Activated T-helper 1 cell treated with anti-CD3 and anti-CD28 coated beads, Interleukin-2, amount 50 U/mL, for 16 hours (primary cell): ENCODE measurements at places on chromosomes 16 and 17.

- no peak for DNase-seq
Observed at GRCh38 chr17:33024688-33025486, 33.2 kb downstream of the SPACA3 start.

DNA sequence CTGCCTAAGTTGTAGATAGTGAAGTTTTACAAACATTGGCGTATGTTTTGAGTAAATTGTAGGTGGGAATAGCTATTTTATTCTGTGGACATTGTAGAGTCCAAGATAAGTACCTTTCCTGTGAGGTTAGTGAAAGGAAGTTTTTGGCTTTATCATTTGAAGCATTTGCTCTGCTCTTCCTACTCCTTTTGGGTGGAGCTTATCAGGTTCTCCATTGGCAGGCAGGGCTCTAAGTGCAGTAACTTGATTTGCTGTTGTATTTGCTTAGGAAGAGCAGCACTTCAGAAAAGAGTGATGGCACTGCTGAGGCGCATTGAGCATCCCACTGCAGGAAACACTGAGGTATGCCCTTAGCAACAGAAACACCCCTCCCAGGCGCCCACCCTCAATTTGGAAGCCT, 70.1 kb downstream of the OMG start:
- DNase-seq, result no peak

DNA sequence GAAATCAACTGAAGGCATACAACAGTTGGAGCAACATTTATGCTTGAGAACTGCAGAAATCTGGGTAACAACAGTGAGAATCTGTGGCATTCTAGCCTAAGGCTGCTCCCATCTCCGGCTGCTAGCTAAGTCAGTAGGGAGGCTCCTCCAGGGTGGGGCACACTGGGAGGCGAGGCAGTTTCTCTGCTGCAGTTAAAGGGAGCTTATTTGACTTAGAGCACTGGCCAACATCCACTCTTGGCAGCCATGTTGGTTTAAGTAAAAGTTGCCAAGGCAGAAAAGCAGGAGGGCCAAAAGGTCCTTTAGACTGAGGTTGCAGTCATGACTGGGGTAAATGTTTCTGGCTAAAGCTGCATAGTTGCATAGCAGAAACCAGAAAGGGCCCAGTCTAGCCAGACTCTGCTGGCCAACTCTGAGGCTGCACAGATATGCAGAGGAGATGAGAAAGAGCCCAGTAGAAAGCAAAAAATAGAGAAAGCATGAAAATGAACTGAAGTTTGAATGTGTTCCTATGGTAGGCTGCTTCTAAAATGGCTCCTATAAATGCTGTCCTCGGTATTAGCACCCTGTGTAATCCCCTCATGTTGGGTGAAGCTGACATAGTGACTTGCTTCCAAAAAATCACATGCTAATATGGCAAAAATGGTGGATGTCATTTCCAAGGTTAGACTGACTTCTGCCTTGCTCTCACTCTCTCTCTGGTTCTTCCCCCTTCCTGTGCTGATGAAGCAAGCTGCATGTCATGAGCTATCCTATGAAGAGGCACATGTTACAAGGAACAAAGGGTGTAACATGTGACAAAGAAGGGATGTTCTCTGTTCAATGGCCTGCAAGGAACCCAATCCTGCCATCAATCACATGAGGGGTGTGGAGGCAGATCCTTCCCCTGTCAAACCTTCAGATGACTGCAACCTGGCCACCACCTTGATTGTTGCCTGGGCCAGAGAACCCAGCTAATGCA, 3.7 kb upstream of the C16orf78 start:
- no peak for DNase-seq

GRCh38 chr17:78789149-78789662, 7.1 kb upstream of the CYTH1 start:
- DNase-seq, result no peak

- DNase-seq, result no peak
Observed at GRCh38 chr17:53662608-53663007, 160.1 kb upstream of the KIF2B start.

DNA sequence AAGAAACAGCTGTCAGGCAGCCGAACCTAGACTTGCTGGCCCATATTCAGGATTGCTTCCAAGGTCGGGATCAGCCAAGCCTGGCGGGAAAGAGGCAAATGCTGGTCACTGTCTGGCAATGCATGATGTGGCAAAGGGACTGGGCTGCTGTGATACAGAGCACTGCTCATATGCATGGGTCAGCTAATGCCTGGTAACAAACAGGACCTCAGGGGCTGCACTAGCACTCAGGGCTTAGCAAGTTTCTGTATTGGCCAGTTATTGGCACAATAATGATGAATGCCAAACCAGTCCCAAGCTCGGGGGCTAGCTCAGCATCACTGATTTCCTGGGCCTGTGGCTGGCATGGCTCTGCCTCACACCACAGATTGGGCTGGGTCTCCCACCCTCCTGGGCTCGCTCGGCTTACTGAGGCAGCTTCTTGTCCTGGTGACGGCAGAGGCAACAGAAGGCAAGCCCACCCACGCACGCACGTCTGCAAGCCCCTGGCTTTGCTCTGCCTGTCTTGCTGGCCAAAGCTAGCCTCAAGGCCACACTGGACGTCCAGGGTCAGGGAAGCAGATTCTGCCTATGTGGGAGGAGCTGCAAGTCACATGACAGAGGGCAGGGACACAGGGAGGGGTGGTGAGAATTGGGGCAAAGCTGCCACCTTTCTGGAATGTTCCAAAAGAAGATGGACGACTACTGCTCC, 21.4 kb upstream of the RPTOR start:
- DNase-seq, result no peak

- no peak for DNase-seq
Observed at GRCh38 chr17:49497148-49498028, 2.3 kb downstream of the NGFR start.

GRCh38 chr17:33802349-33803198, 452.5 kb upstream of the CCL2 start:
- DNase-seq, result no peak

DNA sequence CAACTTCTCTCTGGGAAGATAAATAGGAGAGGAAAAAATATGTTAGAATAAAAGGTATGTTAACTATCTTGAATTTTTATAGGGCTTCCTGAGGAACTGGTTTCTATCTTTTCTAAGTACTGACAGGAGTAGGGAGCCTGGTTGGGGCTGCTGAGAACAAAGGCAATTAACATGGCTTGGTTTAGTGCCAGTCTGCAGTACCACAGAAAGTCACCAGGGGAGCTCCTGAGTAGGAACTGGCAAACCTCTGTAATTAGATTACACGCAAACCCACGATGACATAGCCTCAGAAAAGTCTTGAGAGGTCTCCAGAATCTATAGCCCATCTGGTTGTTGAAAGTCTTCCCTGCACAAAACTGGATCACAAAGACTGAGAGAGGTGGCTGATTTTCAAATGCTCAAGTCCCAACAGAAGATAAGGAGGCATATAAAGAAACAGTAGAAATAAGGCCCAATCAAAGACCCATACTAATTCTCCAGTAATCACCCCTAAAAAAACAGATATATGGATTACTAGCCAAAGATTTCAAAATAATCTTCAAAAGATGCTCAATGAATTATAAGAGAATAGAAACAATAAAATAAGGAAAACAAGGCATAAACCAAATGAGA, 11.7 kb upstream of the CNTNAP4 start:
- DNase-seq, result no peak

- no peak for DNase-seq
Observed at GRCh38 chr16:2299121-2299914, 31.4 kb upstream of the RNPS1 start.

- DNase-seq, result no peak
Observed at GRCh38 chr16:87628940-87629339, 26.6 kb downstream of the JPH3 start.

DNA sequence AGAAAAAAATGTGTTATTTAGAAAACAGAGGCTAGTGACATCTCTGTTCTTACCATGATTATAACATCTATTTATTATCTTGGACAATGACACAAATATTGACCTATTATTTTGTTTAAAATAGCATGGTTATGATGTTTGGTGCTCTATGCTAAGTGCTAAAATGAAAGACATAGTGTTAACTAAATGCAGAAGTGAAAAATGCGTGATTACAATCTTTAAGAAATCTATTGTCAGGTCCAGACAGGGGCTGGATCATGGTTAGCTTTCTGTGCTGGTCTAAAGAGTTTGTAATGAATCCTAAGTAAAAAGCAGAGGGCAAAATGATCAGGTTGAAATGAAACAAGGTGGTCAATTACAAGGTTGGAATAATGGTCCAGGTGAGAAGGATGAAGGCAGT, 622 bp upstream of the KRT28 start:
- DNase-seq, result no peak

DNA sequence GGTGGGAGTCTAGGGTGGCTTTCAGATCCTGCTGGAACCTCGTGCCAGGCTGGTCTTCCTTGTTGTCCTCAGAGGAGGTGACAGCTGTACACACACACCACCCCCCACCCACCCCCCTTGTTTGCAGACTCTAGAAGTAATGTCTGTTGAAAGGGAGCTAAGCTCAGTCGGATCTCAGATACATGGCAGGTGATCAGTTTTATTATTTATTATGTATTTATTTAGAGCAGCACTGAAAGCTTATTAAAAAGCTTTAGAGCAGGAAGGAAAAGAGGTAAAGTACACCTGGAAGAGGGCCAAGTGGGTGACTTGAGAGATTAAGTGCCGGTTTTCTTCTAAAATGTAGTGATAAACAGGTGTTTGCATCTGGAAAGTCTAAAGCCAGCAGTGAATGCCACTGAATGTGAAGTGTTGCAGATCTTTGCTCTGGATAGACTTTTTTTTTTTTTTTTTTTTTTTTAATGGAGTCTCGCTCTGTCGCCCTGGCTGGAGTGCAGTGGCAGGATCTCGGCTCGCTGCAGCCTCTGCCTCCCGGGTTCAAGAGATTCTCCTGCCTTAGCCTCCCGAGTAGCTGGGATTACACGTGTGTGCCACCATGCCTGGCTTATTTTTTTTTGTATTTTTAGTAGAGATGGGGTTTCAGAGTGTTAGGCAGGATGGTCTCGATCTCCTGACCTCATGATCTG, 40.2 kb downstream of the FOXK2 start:
- DNase-seq, result no peak

DNA sequence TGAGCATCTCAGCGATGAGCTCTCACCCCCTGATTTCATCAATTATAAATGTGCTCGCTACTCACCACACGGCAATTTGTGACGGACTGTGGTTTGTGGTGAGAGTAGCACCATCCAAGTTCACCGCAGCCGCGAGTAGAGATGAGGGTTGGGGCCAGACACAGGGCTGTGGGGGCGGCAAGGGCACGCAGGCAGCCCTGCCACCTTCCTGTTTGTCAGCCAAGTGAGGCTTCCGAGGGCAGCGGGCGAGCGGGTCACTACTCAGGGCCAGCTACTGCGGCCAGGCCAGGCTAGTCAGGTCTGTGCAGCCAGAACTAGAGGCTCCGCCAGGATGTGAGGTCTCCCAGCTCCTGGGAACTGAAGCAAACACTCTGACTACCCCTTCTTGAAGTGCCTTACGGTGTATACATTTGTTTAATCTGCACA, 39.6 kb upstream of the MEOX1 start:
- DNase-seq, result no peak

GRCh38 chr17:2484876-2485275, 26.8 kb downstream of the METTL16 start:
- DNase-seq, result no peak

GRCh38 chr16:67865318-67865717, 7.5 kb upstream of the EDC4 start:
- no peak for DNase-seq

DNA sequence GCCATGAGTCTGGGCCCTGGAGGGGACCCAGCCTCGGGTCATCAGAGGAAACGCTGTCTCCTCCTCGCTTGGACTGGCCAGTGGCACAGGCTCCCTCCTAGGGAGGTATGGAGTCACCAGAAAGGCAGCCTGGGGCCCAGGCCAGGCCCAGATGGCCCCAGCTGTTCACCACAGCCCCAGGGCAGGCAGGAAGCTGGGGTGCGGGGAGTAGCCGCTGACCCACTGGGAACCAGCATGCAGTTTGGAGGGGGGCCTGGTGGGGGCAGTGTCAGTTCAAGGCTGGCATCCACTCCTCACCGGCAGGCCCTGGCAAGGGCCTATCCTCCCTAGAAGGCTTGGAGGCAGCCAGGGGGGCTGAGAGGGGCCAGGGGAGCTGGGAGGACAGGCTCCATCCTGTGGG, 48.8 kb downstream of the SDK2 start:
- DNase-seq, result no peak

DNA sequence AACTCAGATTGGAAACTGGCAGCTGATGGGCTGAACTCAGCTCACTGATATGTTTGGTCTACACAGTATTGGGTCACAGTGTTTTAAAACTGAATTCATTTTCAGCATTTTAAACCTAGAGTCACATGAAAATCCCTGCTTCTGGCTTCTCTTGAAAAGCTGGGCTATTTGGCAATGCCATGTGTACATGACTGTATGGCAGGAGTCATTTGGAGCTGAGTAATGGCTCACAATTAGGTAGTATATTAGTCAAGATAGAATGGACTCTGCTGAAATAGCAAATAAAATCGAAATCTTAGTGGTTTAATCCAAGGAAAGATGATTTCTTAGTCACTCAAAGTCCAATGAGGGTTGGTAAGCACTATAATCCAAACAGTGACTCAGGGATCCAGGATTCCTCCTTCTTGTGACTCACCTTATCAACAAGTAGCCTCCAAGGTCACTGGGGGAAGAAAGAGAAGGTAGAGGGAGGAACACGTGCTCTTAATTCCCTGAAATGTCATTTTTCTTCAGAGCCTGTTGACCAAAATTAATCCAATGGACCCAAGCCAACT, 13.9 kb upstream of the PMP22 start:
- DNase-seq, result no peak

DNA sequence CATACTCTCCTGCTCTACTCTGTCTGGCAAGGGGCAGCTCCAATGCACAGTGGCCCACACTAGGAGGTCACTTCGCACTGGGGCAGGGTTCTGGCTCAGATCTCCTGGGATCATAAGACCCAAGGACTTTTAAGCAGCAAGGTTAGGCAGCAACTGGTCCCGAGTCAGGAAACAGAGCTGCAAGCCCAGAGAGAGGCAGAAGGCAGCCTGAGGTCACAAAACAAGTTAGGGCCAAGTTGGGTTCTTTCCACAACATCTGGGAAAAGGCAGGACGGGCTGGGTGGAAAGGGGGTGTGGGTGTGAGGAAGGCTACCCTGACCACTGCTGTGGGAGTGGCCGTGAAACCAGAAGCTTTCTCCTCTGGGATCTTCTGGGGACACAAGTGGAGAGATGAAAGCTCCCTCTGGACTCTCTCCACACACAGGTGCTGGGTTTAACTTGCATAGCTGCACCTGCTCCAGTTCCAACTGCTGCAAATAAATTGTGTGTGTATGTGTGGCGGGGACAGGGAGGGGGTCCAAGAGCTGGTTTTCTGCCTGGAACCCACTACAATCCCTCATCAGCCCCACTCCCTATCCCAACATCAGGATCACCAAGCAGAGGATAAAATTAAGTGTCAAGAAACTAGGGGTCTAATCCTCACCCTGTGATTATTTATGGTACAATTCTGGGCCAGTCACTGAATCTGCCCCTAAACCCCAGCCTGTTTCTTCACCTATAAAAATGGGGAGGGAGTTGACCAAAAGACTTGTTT, 8.0 kb upstream of the TSPOAP1 start:
- DNase-seq, result no peak

- DNase-seq, result no peak
Observed at GRCh38 chr17:64630309-64631223, 31.5 kb downstream of the SMURF2 start.

DNA sequence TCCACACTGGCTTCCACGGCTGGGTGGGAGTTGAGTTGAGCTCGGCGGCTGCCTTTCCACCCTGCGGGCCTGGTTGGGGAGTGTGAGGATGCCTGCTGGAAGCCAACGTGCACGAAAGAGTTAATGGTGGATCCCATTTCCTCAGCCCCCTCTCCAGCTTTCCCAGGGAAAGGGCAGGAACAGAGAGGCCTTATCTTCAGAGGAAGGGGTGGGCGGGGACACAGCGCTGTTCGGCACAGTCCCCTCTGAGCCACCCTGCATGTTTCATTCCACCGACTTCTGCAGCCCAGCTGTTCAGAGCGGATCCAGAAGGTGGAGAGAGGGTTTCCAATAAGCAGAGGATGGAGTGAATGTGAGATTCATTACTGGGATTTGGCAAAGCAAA, 295.3 kb downstream of the SEC14L1 start:
- no peak for DNase-seq
